ENCODE measurements at places on chromosomes 4 and X. TPM values are rescaled to one million over a fixed set of nuclear protein-coding genes. Genes with fewer than 3 reads are reported as not detected.

- no peaks in the 10 kb centered on the region for H3K4me1 ChIP-seq
- H3K36me3 ChIP-seq = no peaks in the 10 kb centered on the region
- no peak overlapping the region for H3K4me3 ChIP-seq
- no peak overlapping the region for H3K27ac ChIP-seq
Observed at GRCh38 chr4:123587983-123588494, 191.4 kb downstream of the SPRY1 start.

DNA sequence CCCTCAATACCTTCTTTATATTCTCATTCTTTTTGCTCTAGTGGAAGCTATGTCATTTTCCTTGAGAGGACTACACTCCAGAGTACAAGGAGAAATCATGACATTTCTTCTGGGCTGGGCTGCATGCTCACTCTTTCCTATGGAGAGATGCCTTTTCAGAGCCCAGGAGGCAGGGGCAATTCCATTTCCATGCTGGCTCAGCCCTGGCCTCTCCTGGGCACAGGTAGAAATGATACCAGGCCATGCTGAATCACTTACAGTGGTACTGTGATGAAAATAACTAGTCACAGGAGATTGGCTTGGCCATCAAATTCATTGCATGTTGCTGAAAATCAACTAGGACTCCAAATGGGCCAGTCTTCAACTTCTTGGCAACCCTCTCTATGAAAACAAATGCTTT is 34.0 kb upstream of the PPARGC1A start:
- no peak overlapping the region for H3K4me3 ChIP-seq
- H3K27ac ChIP-seq = no peak overlapping the region
- peaks cover 3% of the 10 kb centered on the region for H3K4me1 ChIP-seq

DNA sequence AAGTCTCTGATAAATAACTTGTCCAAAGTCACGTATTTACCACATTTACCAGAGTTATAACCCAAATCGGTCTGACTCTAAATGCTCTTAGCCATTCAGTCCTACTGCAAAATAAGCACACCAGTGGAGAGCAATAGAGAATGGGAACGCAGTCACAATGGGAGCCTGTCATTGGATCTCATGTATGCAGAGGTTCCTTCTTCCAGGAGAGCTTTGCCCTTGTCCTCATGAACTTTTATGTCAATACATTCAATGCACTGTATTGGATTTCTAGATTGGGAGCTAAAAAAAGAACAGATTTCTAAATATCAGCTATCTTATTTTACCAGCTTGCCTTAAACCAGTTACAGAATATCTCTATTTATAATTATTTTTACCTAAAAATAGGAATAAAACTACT is 149.1 kb upstream of the CXXC4 start:
- H3K27ac ChIP-seq = no peak overlapping the region
- H3K27me3 ChIP-seq = no peaks in the 10 kb centered on the region
- H3K4me3 ChIP-seq = no peak overlapping the region
- no peak for DNase-seq
- no peaks in the 10 kb centered on the region for H3K36me3 ChIP-seq

DNA sequence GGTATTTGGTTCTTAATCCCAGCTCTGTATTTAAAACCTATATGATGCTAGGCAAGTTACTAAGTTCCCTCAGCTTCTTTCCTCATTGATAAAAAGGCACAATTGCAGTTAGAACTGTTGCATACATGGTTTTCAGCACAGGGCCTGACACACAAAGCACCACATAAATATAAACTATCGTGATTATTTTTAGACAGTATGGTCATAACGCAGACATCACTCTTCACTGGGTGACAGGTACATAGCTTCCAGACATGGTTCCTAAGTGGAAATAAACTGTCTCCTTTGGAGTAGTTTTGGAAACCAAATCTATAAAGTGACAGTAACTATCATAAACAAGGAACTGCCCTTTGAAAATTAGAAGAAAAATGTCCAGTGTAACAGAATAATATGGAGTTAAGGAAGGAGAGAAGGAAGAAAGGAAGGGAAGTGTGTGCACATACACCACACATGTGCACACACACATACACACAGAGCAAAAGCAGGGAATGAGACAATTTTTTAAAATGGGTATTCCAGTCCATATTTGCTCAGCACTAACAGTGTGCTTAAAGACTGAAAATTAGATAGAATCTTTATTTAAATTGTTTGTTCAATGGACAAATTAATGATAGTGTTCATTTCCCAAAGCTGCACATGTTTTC is 12.5 kb upstream of the G3BP2 start:
- no peaks in the 10 kb centered on the region for H3K27me3 ChIP-seq
- no peaks in the 10 kb centered on the region for H3K4me1 ChIP-seq
- H3K4me3 ChIP-seq = no peak overlapping the region
- DNase-seq = no peak

DNA sequence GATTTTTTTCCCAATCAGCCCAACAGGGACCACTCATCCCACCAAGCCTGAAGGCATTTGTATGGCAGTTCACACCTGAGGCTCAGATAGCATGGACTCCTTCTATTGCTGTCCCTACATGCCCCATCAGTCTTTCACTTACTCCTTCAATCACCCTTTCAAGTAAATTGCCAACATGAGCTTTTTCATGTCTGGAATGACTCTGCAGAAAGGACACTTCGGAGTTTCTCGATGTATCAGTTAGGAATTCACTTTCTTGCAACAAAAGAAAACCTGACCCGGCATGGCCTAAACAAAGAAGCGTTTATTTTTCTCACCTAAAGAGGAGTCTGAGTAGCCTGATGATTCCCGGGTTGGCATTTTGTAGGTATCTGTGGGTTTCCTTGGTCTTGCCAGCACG is 38.6 kb downstream of the RXFP1 start:
- H3K4me3 ChIP-seq = no peak overlapping the region
- DNase-seq = no peak
- no peaks in the 10 kb centered on the region for H3K36me3 ChIP-seq
- no peak overlapping the region for H3K27ac ChIP-seq
- H3K27me3 ChIP-seq = no peaks in the 10 kb centered on the region
- H3K4me1 ChIP-seq = no peaks in the 10 kb centered on the region

- H3K27ac ChIP-seq = no peak overlapping the region
- H3K4me3 ChIP-seq = no peak overlapping the region
- no peaks in the 10 kb centered on the region for H3K4me1 ChIP-seq
- DNase-seq = no peak
Observed at GRCh38 chr4:156291317-156291716, 337.7 kb upstream of the CTSO start.

DNA sequence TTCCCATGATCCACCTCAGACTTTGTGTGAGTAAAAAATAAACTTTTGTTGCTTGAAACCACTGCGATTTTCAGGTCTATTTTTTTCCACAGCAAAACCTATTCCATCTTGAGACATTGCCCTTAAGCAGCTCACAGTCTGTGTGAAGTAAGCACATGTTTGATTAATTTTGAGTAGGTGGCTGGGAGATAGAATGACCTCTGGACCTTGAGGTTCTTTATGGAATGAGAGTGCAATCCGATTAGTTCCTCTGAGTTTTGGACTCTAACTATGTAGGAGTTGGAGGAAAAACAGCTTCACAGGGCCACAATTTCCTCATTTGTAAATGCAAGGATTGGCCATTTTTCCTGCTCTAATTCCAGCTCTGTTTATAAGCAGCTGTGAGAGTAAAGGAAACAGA is 234.1 kb upstream of the IGFBP7 start:
- H3K4me1 ChIP-seq = no peaks in the 10 kb centered on the region
- no peaks in the 10 kb centered on the region for H3K36me3 ChIP-seq
- no peak overlapping the region for H3K27ac ChIP-seq
- no peaks in the 10 kb centered on the region for H3K27me3 ChIP-seq

DNA sequence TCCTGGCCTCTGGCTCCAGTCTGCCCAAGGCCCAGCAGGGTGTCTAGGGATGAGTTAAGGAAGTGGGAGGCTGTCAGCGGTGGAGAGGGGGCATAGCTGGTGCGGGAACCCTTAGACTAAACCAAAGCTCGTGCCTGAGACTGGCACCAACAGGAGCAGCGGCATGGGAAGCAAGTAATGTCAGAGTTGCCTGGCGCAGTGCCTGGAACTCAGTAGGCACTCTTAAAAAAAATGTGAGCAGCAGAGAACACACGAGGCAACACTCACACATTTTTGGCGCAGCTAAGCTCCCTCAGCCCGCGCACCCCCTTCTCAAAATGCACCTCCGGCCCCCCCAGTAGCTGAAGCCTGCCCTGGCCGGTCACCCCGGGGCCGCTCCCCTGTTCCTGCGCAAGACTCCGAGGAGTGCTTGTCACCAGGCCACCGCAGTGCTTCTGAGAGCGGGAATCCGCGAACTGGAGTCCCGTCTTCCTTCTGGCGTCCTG is 583 bp downstream of the GABRE start:
- no peak for DNase-seq
- no peaks in the 10 kb centered on the region for H3K4me1 ChIP-seq
- no peaks in the 10 kb centered on the region for H3K36me3 ChIP-seq
- no peak overlapping the region for H3K27ac ChIP-seq

DNA sequence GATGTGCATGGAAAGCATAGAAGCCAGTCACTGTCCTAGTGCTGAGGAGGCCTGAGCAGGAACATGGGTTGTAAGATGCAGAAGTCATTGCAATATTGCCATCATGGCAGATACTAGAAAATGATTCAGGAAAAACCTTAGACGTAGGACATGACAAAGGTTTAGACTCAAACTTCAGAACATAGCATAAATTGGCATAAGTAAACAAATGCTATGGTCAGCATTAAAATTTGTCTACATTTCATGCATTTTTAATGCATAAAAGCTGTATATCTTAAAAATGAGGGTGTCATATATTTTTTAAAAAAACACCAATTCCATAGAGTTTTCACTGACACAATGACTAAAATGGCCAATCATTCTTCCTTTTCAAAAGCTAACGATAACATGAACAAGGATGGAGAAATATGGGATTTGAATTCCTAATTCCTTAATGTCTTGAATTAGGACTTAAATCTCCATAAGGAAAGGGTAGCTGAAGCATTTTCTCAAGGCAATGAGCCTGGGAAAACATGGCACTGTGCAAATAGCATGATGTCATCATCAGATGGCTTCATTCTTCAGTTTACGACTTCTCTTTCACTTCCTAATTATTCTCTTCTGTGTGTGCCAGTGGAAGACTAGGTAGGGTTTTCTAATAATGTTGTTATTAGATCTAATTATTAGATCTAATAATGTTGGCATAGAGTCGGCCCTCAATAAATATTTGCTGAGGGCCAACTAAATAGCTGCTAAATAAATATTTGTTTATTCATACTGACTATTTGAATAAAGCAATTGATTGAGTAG is 125.1 kb upstream of the FRG1 start:
- no peak overlapping the region for H3K27ac ChIP-seq
- H3K4me3 ChIP-seq = no peak overlapping the region
- no peaks in the 10 kb centered on the region for H3K27me3 ChIP-seq
- H3K36me3 ChIP-seq = no peaks in the 10 kb centered on the region

DNA sequence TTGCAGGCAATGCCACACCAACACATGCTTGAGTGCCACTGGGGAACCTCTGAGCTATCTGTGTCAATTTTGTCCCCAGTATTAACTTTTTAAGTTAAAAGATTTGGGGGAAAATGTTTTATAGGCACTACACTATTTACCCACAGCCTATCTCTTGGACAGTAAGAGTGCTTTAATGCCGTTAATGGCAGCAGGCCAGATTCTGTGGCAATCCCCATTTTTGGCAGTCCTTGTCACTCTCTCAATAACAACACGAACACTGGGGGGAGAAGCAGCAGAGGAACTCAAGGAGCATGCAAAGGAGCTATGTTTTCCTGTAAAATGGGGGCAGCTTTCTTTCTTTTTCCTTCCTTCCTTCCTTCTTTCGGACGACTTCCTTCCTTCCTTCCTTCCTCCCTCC is 168.6 kb downstream of the NSUN7 start:
- no peak overlapping the region for H3K27ac ChIP-seq
- no peaks in the 10 kb centered on the region for H3K4me1 ChIP-seq
- H3K36me3 ChIP-seq = no peaks in the 10 kb centered on the region
- no peak overlapping the region for H3K4me3 ChIP-seq

GRCh38 chr4:98680806-98681205 is 22.4 kb upstream of the TSPAN5 start:
- DNase-seq = no peak
- no peak overlapping the region for H3K4me3 ChIP-seq
- no peaks in the 10 kb centered on the region for H3K27me3 ChIP-seq

The PASD1 gene
- total RNA-seq = not detected

The MAGEA2 gene
- 0.63 TPM for total RNA-seq

The TET2 gene
- total RNA-seq = 15.5 TPM

The TRIM75 gene
- total RNA-seq = not detected

The LRAT gene
- total RNA-seq = 20.6 TPM

The FRMD7 gene
- not detected for total RNA-seq

The APELA gene
- total RNA-seq = 2.9 TPM

All from endodermal cell (in vitro differentiated cells).